ENCODE measurements at places on chromosomes 4 and X.
A peak's percentile ranks its signal among the peaks of the same experiment; 100 is the strongest.

DNA sequence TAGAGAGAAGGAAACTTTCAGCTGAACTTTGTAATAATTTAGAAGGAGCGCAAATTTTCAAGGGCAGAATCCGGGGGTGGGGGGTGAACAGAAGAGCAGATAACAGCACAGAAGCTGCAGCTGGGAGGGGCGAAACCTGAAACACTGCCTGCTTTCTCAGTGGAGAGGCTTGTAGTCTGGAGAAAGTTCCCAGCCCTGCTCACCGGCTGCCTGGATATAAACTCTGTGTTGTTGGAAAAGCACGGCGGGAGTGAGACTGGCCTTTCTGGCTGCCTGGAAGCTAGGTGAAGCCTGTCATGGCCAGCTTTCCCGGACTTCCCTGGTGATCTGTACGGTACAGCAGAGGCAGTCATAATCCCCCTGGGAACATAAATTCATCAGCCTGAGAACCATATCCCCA is 1352.1 kb upstream of the DIAPH2 start:
- DNase-seq: no peak

GRCh38 chr4:173211222-173211621 is 42.6 kb downstream of the GALNT7 start:
- DNase-seq: peak; percentile 6

DNA sequence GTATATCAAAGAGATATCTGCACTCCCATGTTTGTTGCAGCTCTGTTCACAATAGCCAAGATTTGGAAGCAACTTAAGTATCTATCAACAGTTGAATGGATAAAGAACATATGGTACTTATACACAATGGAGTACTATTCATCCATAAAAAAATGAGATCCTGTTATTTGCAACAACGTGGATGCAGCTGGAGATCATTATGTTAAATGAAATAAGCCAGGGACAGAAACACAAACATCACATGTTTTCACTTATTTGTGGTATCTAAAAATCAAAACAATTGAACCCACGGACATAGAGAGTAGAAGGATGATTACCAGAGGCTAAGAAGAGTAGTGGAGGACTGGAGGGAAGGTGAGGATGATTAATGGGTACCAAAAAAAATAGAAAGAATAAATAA is 14.2 kb downstream of the IQCM start:
- no peak for DNase-seq

DNA sequence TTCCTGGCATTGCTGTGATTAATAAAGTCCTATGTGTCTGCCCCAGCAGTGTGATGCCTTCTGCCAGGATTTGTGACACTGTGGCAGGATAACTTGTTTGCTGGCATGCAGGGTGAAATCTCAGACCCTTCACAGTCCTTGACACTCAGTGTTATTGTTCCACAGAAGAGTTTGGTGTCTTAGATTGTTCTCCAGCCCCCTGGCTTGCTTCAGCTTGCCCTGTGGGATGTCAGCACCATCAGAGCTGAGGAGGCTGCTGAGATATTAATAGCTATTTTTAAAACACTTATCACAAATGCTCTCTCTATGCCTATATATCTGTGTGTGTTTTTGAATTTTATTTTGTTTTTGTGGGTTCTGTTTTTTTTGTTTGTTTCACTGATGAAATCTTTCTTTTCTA is 136.9 kb downstream of the TSPAN5 start:
- DNase-seq: no peak

DNA sequence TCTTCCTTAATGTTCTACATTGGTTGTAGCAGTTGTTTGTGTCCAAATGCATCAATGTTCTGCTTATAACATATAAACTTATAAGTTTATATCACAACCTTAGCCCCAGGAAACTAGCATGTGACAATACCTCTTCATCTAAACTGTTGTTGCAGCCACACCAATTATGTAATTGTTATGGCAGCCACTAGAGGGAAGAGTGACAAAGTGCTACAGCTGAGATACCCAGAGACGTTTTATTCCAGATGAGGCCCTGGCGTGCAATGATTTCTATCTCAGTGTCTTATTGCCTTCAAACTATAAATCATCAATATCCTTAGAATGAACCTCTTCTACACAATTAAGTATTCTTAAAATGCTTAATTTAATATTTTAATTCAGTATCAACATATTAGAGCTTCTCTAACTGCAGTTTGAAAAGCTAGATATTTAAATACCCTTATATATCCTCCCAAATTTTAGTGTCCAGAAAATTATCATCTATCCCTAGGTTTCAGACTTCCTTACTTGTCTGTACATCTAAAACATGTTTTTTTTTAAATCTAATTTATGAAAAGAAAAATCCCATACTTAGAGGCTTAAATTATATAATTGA is 171.6 kb downstream of the PCDH10 start:
- peak; percentile 18 for DNase-seq

GRCh38 chr4:186554539-186554913 is 841 bp downstream of the MTNR1A start:
- no peak for DNase-seq
